ENCODE measurements at places on chromosomes 12 and 14.

- DNase-seq: no peak
Measured at GRCh38 chr14:64792231-64792630, 87.5 kb downstream of the SPTB start.

GRCh38 chr14:43041976-43042375, 1435.3 kb downstream of the LRFN5 start:
- no peak for DNase-seq

- DNase-seq: no peak
Measured at GRCh38 chr12:124481257-124481750, 86.1 kb downstream of the NCOR2 start.

DNA sequence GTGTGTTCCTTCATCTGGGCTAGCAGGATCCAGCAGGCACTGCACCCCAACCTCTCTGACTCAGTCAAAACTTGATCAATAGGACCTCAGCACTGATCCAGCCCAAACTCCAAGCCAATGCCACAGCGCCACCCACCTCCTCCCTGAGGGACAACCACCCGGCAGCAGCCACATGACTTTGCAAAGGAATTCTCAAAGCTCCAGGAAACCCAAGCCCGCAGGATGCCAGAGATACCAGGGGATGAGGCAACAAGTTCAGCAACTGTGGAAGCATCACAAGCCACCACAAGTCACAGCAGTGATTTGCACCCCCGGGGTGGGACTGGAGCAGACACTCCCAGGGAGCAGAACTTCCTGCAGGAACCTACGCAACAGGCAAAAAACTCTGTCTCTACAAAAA, 37.3 kb downstream of the ACTN1 start:
- DNase-seq: peak; percentile 92

- no peak for DNase-seq
Measured at GRCh38 chr12:50728417-50728816, 35.5 kb upstream of the ATF1 start.

GRCh38 chr14:96221109-96221650, 16.5 kb downstream of the BDKRB2 start:
- no peak for DNase-seq

- DNase-seq: no peak
Measured at GRCh38 chr14:21486640-21487087, 9.7 kb downstream of the TOX4 start.

GRCh38 chr14:92710001-92710341, 38.5 kb downstream of the LGMN start:
- DNase-seq: no peak

- DNase-seq: no peak
Measured at GRCh38 chr14:28406196-28406595, 360.4 kb upstream of the FOXG1 start.

DNA sequence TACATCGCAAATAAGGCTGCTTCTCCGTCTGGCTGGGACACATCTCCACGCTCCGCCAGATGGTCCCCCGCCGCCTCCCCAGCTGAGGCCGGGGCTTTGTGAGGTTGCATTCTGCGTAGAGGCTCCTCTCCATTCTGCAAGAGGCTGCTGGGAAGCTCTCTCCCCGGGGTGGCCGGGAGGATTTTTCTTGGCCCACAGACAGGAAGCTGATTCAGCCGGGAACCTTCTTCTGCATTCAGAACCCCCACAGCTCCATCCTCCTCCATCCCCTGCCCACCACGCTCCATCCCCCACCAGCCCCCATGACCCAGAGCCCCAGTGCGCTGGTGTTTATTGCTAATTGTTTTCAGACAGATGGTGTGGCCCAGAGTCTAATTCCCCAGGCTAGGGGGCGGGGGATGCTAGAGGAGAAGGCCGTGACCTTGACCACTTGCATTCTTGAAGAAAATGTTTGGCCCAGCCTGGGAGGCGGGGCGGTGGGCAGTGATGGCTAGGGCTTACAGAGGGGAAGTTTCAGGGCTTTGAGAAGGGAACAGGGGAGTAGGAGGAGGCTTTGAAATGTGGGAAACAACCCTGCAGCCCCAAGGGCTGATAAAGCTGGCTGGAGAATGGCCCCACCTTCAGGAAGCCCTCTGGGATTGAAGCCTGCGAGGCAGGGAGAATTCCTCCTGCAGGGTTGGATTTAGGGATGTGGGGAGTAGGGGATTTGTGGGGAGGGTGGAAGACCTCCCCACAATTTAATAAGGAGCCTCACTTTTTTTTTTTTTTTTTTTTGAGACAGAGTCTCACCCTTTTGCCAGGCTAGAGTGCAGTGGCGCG, 88.5 kb upstream of the NCOR2 start:
- peak; percentile 80 for DNase-seq

DNA sequence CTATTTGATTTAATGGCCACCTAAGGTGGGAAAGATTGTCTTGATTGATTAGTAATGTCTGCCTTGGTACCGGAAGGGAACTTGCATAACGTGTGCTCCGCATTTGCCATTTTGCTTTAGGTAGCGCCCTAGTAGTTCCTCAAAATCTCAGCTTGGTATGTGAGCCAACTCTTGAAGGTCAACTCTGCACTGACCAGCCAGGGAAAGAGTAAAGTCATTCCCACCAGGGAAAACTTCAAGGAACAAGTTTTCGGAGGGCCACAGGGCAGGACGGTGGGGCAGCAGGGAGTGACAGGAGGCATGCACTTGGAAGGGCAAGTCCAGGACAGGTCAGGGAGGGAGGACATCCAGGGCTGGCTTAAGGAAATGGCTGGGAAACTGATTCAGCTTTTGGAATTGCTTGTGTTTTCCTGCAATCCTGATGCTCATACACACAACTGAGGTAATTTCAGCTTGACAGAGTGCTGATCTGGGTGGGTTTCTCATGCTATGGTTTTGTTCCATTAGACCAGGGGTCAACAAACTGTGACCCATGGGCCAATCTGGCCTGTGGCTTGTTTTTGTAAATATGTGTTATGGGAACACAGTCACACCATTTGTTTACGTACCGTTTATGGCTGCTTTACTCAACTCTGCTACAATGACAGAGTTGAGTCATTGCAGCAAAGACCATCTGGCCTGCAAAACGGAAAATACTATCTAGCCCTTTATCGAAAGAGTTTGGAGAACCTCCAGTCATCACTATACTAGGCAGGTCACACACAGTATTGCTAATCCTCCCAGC, 184.5 kb downstream of the RBM19 start:
- no peak for DNase-seq

DNA sequence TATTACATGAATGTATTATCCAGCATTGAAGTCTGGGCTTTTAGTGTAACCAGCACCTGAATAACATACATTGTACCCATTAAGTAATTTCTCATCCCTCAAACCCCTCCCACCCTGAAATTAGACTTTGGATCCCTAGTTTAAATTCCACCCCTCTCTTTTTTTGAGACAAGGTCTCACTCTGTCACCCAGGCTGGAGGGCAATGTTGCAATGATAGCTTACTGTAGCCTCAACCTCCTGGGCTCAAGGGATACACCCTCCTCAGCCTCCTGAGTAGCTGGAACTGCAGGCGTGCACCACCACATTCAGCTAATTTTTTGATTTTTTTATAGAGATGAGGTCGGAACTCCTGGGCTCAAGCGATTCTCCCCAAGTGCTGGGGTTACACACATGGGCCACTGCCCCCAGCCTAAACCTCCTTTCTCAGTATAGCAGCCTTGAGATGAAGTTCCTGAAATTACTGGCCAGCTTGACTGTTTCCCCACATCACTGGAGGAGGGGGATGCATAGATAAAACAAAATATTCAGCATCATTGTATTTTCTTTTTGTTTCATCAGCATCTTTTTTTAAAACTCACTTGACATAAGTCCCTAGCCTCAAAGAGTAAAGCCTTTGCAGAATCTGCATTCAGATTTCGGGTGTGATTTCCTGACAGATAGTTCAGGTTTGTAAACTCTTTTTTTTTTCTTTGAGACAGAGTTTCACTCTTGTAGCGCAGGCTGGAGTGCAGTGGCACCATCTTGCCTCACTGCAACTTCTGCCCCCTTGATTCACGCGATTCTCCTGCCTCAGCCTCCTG, 7.0 kb downstream of the PTPN11 start:
- DNase-seq: no peak

- peak; percentile 65 for DNase-seq
Measured at GRCh38 chr14:51507906-51508511, 143.7 kb upstream of the FRMD6 start.

DNA sequence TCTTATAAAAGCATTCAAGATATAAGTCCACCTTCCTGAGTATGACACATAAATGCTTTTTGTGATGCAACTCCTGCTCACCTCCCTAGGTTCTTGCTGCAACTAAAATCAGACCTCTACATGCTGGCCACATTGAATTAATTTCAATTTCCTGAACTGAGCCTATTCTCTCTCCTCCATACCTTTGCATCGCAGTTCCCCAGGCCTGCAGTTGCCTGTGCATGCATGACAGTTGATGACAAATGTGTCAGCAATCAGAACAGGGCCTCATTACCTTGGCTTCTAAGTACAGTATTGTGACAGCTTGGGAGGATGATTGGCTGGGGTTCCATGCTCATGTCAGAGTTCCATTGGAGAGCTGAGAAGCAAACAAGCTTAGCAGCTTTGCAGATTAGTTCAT, 3.9 kb upstream of the TM7SF3 start:
- no peak for DNase-seq

- no peak for DNase-seq
Measured at GRCh38 chr12:21655591-21655990, 2.1 kb downstream of the LDHB start.

DNA sequence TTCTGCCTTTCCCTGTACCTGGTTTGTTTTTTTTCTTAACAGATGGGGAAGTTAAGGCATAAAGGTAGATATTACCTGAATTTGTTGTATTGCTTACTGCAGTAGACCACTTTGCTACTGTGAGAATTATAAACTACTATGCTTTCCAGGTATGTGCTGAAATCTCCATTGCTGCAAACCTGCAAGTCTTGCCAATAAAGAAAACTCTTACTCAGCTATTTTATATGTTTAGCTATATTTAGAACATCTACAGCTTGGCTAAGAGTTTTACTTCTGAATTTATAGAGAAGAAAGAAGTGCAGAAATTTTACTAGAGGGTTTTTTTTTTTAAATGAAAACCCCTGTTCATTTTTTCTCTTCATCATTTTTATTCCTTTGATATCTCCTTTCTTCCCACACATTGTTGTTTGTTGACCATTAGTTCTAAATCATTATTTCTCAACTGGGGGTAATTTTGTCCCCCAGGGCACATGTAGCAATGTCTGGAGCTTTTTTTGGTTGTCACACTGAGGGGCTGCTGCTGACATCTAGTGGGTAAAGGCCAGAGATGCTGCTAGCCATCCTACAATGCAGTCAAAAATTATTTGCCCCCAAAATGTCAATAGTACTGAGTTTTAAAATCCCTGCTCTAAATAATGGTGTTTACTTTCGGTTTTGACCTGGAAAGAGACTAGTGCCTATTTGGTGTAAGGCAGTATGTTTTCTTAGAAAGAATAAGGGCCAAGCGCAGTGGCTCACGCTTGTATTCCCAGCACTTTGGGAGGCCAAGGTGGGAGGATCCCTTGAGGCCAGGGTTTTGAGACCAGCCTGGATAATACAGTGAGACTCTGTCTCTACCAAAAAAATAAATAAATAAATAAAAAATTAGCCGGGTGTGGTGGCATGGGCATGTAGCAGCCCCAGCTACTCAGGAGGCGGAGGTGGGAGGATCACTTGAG, 48.6 kb downstream of the PCNX1 start:
- no peak for DNase-seq

- no peak for DNase-seq
Measured at GRCh38 chr14:95345032-95345431, 25.3 kb upstream of the CLMN start.

- no peak for DNase-seq
Measured at GRCh38 chr12:92987846-92988621, 58.9 kb upstream of the EEA1 start.

DNA sequence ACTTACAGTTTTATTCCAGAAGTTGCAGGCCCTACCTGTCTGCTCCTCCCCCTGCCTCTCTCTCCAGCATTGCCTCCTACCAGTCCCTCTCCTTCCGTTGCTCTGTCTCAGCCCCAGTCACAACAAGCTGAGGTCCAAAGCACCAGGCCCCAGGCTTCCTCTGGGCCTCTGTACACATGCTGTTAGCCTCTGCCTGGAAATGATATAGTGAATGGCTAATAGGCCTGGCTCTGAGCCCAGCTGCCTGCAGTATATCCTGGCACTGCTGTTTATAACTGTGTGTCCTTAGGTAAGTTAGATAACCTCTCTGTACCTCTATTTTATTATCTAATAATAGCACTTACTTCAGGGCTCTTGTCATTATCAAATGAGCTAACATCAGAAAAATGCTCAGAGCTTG, 114.9 kb upstream of the PWP1 start:
- no peak for DNase-seq

- no peak for DNase-seq
Measured at GRCh38 chr12:88627501-88627900, 47.2 kb upstream of the KITLG start.

- peak; percentile 44 for DNase-seq
Measured at GRCh38 chr12:116319898-116320621, 42.6 kb upstream of the MED13L start.

DNA sequence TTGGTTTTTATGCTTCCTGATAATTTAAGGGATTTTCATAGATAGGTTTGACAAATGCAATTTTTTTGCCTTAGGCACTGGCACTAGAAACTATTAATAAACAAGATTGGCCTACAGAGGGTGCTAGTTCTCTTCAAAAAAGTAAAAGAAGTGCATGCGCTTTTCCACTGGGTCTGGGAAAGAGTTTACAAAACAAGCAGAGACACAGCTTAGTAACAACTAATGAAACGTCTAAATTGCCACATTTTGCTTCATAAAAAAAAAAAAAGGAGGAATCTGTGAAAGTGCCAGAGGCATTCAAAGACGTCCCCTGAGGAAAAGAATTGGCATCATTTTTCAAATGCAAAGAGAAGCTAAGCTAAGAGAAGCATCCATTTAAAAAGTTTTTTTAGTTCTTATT, 58.3 kb upstream of the EEA1 start:
- DNase-seq: no peak

DNA sequence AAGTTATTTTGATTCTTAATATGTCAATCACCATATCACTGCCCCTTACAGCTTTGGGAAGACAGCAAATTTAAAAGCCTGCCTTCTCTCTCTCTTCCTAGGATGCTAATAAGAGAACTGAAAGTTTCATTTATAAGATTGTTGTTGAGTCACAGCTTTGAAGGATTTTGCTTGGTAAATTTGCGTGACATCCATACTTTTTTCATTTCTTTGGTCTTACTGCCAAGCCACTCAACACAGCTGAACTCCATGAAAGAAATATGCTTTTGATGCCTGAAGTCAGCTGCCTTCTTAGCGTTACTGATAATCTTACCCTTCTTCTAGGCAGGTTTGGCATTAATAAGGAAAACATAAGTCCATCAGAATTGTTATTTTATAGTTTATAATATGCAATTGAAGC, 155.0 kb downstream of the CRADD start:
- DNase-seq: no peak

GRCh38 chr12:40569626-40570179, 122.5 kb upstream of the CNTN1 start:
- DNase-seq: no peak
